ENCODE measurements at places on chromosomes 13 and 19. TPM values are rescaled to one million over a fixed set of nuclear protein-coding genes. Genes with fewer than 3 reads are reported as not detected.
A peak's percentile ranks its signal among the peaks of the same experiment; 100 is the strongest.

DNA sequence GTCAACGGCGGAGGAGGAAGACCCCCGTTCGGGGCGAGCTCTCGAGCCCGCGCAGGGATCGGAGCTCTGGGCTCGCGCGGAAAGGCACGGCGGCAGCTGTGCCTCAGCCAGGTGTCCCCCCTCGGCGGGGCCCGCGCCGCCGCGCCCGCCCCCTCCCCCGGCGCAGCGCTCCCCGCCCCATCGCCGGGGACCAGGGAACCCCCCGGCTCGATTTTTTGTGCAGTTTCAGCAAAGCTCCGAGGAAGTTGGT, 110.0 kb downstream of the KCNRG start:
- H3K4me1 ChIP-seq: peaks cover 47% of the 10 kb centered on the region
- no peaks in the 10 kb centered on the region for H3K36me3 ChIP-seq
- no peak for DNase-seq
- H3K27ac ChIP-seq: peak overlapping the region; percentile 96
- peak overlapping the region; percentile 94 for H3K4me3 ChIP-seq
- H3K27me3 ChIP-seq: peaks cover 37% of the 10 kb centered on the region

GRCh38 chr13:42369071-42369797, 97.3 kb downstream of the AKAP11 start:
- H3K36me3 ChIP-seq: no peaks in the 10 kb centered on the region
- H3K4me1 ChIP-seq: no peaks in the 10 kb centered on the region
- no peak overlapping the region for H3K4me3 ChIP-seq
- no peaks in the 10 kb centered on the region for H3K27me3 ChIP-seq
- no peak overlapping the region for H3K27ac ChIP-seq

DNA sequence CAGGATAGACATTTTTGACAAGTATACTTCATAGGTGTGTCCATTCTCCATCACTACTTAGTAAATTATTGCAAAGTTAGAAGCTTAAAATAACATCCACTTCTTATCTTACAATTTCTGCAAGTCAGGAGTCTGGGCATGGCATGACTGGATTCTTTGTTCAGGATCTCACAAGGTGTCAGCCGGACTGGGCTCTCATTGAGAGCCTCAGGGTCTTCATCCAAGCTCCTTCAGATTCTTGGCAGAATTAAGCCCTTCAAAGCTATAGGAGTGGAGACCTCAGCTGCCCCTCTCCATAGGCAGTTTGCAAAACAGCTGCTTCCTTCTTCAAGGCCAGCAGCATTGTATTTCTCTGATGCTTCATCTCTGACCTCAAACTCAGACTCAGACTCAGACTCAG, 9.1 kb upstream of the SIN3B start:
- H3K27me3 ChIP-seq: no peaks in the 10 kb centered on the region
- H3K36me3 ChIP-seq: no peaks in the 10 kb centered on the region
- peaks cover 5% of the 10 kb centered on the region for H3K4me1 ChIP-seq
- H3K27ac ChIP-seq: no peak overlapping the region
- no peak for DNase-seq
- H3K4me3 ChIP-seq: no peak overlapping the region

GRCh38 chr19:44908836-44909261, 3.3 kb downstream of the APOE start:
- H3K4me3 ChIP-seq: no peak overlapping the region
- H3K27me3 ChIP-seq: peaks cover 9% of the 10 kb centered on the region
- DNase-seq: no peak
- peaks cover 17% of the 10 kb centered on the region for H3K4me1 ChIP-seq
- no peaks in the 10 kb centered on the region for H3K36me3 ChIP-seq

GRCh38 chr13:95955255-95955654, 97.9 kb downstream of the UGGT2 start:
- H3K4me1 ChIP-seq: no peaks in the 10 kb centered on the region
- H3K4me3 ChIP-seq: no peak overlapping the region
- no peak overlapping the region for H3K27ac ChIP-seq
- H3K36me3 ChIP-seq: no peaks in the 10 kb centered on the region
- DNase-seq: no peak

DNA sequence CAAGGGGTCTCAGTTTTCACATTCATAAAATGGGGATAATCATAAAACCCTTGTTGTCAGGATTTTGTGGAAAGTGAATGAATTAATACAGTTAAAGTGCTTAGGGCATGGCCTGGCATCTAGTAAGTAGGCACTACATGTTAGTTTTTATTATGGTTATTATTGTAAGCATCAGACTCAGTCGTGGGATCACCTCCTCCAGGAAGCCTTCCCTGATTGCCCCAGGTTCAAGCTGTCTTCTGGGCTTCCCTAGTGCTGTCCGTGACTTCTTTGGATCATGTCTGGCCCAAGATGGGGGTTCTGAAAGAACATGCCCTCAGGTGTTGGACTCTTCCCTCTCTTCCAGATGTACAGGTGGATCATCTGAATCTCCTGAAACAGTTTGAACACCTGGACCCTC, 10.7 kb downstream of the NUCB1 start:
- H3K4me3 ChIP-seq: no peak overlapping the region
- DNase-seq: no peak
- no peaks in the 10 kb centered on the region for H3K4me1 ChIP-seq

The SIGLEC7 gene
- polyA plus RNA-seq: 1.8 TPM

The PCDH17 gene
- 1.2 TPM for polyA plus RNA-seq

Data from sigmoid colon (tissue), 7 donors.